Left ventricle myocardium inferior (tissue), 1 donor: ENCODE measurements at places on chromosomes 7 and 10.

DNA sequence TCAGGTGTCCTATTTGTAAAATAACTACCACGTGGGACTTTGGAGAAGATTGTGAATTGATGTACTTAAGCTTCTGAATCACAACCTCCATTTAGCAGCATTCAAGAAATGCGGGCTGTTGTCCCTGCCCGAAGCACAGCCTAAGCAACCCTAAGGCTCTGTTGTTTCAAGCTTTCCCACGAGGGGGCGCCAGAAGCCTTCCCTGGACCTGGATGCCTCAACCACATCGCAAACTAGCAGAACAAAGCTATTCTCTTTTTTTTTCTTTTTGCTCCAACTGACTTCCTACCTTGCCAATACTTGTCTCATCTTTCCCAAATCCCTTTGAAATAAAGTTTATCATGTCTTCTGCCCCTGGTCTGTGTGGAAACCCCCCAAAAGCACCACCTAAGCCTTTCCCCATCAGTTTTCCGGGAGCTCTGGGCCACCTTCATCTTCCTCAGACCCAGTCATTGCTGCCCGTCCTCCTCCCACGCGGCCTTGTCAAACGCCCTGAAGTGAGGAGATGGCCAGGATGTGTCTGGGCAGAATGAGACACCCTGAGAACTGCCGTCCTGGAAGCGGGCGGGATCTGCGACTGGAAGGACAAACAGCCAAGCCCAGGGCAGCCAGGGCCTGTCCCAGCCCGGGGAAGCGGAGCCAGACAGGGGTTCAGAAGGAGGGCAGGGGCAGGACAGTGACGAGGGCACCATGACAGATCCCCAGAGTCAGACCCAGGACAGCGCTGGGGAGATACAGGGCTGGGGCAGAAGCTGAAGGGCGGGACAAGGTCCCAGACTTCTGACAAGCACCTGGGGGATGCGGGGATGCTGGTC, 112.7 kb downstream of the SLIT1 start:
- peak; percentile 80 for DNase-seq

- DNase-seq = no peak
Measured at GRCh38 chr7:41700044-41700471, 2.8 kb downstream of the INHBA start.

GRCh38 chr7:45225948-45226335, 68.4 kb downstream of the RAMP3 start:
- no peak for DNase-seq

DNA sequence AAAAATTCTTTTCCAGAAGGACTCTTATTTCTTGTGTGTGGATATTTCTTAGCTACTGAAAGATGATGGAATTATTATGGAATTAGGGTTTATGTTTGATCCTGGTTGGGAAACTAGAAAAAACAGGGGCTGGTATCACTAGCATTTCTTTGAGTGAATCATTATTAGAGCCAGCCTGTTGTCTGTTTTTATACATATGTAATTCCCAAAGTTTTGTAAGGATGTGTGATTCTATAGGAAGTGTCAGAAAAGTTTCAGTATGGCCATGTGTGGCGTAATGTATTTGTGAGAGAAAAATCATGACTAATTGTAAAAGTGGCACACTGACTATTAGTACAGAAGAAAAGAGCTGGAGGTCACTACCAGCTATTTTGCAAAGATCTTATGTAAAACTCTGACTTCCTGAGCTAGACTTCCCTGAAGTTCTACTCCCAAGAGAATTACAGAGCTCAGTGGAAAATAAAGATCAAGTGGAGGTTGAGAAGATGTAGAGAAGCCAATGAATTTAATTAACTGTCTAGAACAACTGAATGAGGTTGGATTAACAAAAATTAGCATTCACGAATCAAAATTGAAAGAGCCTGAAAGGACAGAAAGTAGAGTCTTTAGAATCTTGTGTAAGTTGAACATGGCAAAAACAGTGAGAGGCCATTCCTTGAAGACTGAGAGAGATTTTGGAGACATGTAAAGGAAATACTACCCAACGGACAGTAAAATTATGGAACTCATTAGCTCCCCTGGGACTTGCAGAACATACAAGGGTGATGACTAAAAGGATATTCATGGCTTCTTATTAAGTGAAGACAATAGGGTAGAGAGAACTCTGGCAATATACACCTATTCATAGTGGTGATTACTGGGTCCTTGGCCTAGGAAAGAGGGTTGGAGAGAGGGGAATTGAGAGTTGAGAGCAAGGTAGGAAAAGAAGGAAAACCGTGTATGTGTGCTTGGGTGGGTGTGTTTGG, 12.5 kb downstream of the ZNF365 start:
- no peak for DNase-seq

GRCh38 chr10:76286536-76286935, 855.1 kb downstream of the LRMDA start:
- DNase-seq = no peak

DNA sequence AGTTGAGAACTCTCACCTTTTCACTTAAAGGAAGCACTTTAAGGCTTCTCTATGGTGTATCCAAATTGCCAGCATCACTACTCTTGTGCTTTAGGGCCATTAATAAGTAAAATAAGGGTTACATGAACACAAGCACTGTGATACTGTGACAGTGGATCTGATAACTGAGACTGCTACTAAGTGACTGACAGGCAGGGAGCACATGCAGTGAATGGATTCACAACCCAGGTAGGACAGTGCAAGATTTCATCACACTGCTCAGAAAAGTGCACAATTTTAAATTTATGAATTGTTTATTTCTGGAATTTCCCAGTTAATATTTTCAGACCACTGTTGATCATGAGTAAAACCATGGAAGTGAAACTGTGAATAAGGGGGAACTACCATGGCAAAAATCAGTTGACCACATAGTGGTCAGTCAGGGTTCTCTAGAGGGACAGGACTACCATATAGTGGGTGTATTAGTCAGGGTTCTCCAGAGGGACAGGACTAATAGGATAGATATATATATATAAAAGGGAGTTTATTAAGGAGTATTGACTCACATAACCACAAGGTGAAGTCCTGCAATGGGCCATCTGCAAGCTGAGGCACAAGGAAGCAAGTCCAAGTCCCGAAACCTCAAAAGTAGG, 20.9 kb upstream of the CYP51A1 start:
- DNase-seq = no peak

GRCh38 chr10:11013836-11014235, 3.8 kb upstream of the CELF2 start:
- DNase-seq = no peak
